ENCODE measurements at places on chromosomes 16 and 17. TPM values are rescaled to one million over a fixed set of nuclear protein-coding genes. Genes with fewer than 3 reads are reported as not detected.

Gene TBC1D3H
- not detected for total RNA-seq

Gene NECAB2
- total RNA-seq = not detected

Gene ATF7IP2
- 9.9 TPM for total RNA-seq

Gene SLC13A5
- total RNA-seq = 0.11 TPM

Gene MINK1
- total RNA-seq = 25.5 TPM

Gene ZCCHC14
- 7.5 TPM for total RNA-seq

Gene KDM6B
- total RNA-seq = 3.0 TPM

Gene AATF
- total RNA-seq = 19.3 TPM

Gene CDR2
- 18.1 TPM for total RNA-seq

Gene KIF2B
- not detected for total RNA-seq

Gene SPATA22
- total RNA-seq = 0.33 TPM

Gene EDC4
- 43.3 TPM for total RNA-seq

Gene CCDC78
- total RNA-seq = 0.34 TPM

Gene CCL16
- total RNA-seq = 0.11 TPM

Gene HASPIN
- 1.4 TPM for total RNA-seq

Gene FBXO39
- total RNA-seq = 24.9 TPM

Gene RGS11
- under 0.01 TPM for total RNA-seq

Gene KRTAP2-1
- not detected for total RNA-seq

Gene CSH1
- not detected for total RNA-seq

Gene PRAC1
- total RNA-seq = not detected

Gene PRR14
- 5.5 TPM for total RNA-seq

Gene AOC2
- 0.43 TPM for total RNA-seq

Gene PLLP
- 3.5 TPM for total RNA-seq

Gene BICDL2
- not detected for total RNA-seq

Gene IL34
- 1.4 TPM for total RNA-seq

Gene OR3A3
- total RNA-seq = not detected

Gene UBALD2
- total RNA-seq = 7.9 TPM

Gene CES5A
- not detected for total RNA-seq

Gene P2RX1
- not detected for total RNA-seq

Gene OXLD1
- 26.8 TPM for total RNA-seq

Gene C16orf46
- 0.54 TPM for total RNA-seq

Gene MYH8
- not detected for total RNA-seq

Gene MRPL27
- 50.8 TPM for total RNA-seq

Gene CD300LB
- not detected for total RNA-seq

Gene KRT13
- total RNA-seq = not detected

Gene CPHXL2
- not detected for total RNA-seq

Gene TK1
- 35.9 TPM for total RNA-seq

Gene SPNS3
- total RNA-seq = 0.11 TPM

Gene IGSF6
- total RNA-seq = not detected

Gene CSNK2A2
- total RNA-seq = 27.5 TPM

Gene MPV17L
- 0.09 TPM for total RNA-seq

Gene ZNF785
- total RNA-seq = 12.4 TPM

Gene HEATR9
- total RNA-seq = not detected

Gene TPSG1
- not detected for total RNA-seq

Gene KRT23
- total RNA-seq = 0.34 TPM

Gene C16orf74
- total RNA-seq = 4.8 TPM

Gene ADCY9
- 7.6 TPM for total RNA-seq

Gene G6PC1
- total RNA-seq = not detected

Gene SHCBP1
- 4.4 TPM for total RNA-seq

Data from dermis lymphatic vessel endothelial cell (primary cell).